T-helper 2 cell (primary cell): ENCODE measurements at places on chromosomes 13 and 19.
A peak's percentile ranks its signal among the peaks of the same experiment; 100 is the strongest.

DNA sequence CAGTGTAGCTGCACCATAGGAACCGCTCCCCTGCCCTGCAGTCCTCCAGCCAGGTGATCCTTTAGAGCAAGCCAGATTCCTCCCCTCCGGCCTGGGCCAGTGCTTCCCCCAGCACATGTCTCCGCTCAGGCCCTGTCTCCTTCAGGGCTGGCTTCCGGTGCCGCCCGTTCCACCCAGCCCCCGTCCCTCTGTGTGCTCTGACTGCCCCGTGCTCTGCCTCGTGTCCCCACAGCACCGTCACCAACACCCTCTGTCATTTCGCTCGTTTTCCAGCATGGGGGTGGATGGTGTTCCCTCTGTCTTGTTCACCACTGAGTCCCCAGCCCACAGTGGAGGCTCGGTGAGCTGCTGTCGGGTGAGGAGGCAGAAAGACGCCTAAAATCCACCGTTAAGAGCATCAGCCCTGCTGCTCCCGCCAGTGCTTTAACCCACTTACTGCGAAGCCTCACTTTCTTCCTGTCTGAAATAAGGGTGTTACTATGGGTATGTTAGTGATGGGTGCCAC is 54.5 kb downstream of the TSSK6 start:
- peak; percentile 39 for DNase-seq

GRCh38 chr19:11295180-11295579 is 780 bp upstream of the TSPAN16 start:
- no peak for DNase-seq

DNA sequence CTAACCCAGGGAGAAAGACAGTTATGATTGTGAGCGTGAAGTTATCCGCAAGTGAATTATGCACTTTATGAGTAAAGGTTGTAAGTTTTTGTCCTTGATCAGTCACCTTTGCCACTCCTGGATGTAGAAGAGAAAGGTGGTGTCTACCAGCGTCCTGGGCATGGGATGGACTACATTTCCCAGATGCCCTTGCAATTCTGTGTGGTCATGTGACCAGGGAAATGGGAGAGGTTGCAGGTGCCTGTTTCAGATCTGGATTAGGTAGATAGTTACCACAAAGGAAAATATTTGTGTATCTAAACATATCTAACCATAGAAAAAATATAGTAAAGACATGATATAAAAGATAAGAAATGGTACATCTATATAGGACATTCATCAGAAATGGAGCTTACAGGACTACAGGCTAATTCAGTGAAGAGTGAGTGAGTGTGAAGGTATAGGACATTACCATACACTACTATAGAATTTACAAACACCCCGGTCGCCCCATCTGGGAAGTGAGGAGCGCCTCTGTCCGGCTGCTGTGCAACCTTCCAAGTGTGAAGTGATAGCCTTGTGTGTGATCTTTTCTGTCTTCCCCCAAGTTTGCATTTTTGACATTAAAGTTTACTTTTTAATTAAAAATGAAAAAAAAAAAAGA is 51.6 kb upstream of the CACNA1A start:
- no peak for DNase-seq

GRCh38 chr19:11473725-11474124 is 7.1 kb downstream of the ELAVL3 start:
- no peak for DNase-seq

- DNase-seq, result peak; percentile 37
Measured at GRCh38 chr13:28819735-28820098, 422 bp upstream of the MTUS2 start.

- DNase-seq, result no peak
Measured at GRCh38 chr13:90534617-90535370, 812.7 kb upstream of the MIR17HG start.

- DNase-seq, result no peak
Measured at GRCh38 chr19:10805065-10805757, 30.8 kb downstream of the TMED1 start.
